ENCODE measurements at places on chromosomes 3 and 15.

GRCh38 chr3:182116386-182116785 is 404.7 kb downstream of the SOX2 start:
- no peak for DNase-seq

- peak; percentile 59 for DNase-seq
Observed at GRCh38 chr15:37764733-37765191, 169.7 kb upstream of the TMCO5A start.

GRCh38 chr3:37545479-37545878 is 316.2 kb upstream of the CTDSPL start:
- DNase-seq, result no peak

DNA sequence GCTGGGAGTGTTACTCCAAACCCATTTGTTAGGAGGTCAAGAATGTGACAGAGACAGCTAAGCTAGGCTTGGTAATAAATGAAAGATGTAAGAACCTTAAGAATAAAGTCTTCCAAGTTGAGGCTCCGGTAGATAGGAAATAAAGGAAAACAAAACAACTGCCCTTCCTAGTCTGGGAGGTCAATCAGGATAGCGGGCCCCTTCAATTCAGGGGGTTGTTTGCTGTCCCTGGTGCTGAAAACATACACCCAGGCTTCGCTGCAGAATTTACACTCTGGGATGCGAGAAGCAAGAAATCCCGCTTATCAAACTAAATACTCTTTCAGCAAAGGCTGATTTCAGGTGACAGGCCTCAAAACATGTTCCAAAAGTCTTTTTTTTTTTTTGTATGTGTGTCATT is 393.4 kb downstream of the NTRK3 start:
- peak; percentile 17 for DNase-seq

DNA sequence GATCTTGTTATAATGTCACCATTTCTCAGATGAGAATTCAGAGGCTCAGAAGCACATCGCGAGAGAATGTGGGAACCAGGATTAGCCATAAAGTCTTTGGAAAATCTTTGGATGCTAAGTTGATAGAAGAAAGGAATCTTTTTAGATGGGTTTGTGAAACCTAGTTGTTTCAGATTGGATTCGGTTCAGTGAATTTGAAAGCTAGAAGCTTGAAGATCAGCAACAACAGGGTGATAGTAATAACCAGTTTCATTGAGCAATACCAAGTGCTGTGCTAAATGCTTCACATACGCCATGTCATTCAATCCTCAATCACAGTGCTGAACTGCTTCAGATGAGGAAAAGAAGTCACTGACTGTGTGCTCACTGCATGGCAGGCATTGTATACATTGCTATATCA is 47.4 kb upstream of the MITF start:
- no peak for DNase-seq

GRCh38 chr3:133880886-133881455 is 14.7 kb downstream of the RAB6B start:
- no peak for DNase-seq

GRCh38 chr3:13951184-13951583 is 71.3 kb upstream of the WNT7A start:
- DNase-seq, result no peak

DNA sequence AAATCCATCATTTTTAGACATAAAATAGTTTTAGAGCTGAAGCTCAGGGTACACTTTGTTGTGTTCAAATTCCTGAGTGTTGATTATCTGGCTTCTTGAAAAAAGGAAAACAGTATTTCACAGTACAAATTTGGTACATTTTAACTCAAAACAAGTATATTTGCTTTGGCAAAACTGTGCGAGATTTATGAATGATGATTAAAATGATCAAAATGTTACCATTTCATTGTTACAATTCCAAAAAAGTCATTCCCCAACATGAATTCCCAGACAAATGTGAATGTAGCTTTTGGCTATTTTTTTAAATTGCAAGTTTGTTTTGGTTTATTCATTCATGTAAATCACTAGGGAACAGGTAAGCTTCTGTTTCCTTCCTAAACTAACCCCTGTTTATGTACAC is 347.4 kb upstream of the DCBLD2 start:
- no peak for DNase-seq

- peak; percentile 62 for DNase-seq
Observed at GRCh38 chr3:23650371-23651140, 155.2 kb upstream of the UBE2E1 start.

DNA sequence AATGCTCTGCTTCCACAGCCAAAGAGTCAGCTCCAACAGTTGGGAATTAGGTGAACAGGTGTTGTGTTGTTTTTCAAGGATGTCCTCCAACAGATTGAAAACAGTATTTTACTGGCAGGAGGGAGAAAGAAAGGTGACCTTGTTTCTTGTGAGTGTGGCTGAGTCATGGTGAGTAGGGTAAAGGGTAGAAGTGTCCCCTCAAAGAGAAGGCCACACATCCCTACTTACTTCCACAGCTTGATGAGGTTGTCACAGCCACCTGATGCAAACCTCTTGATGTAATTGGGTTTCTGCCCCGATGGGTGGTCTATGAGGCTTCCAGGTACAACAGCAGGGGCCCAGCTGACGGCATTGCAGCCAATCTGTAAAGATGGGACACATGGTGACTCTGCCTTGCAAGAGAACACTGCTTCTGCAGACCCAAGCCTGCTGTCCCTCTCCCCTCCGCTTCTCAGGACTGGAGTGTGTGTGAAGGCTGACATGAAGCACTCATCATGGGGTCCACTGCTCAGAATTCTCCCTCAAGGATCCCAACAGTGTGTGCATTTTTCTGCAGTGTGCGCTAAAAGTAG is 12.7 kb upstream of the GHRL start:
- DNase-seq, result no peak

- DNase-seq, result peak; percentile 80
Observed at GRCh38 chr3:186451371-186451770, 89.3 kb upstream of the DGKG start.

DNA sequence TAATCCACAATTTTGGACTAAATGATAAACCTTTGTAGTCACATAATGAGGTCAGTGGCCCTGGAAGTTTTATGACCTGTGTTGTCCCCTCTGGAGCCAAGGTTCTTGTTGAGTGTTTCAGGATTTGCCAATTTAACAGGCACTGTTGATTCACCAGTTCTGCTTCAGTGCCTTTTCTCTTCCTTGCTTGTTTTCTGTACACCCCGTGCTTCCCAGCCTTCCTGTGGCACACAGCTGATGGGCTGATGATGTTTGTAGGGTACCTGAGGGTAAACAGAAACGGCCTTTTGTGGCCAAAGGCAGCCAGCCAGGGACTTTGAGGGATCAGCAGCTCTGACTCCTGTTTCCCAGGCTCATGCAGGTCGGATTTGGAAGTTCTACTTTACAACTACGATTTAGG is 13.3 kb downstream of the GYG1 start:
- no peak for DNase-seq

DNA sequence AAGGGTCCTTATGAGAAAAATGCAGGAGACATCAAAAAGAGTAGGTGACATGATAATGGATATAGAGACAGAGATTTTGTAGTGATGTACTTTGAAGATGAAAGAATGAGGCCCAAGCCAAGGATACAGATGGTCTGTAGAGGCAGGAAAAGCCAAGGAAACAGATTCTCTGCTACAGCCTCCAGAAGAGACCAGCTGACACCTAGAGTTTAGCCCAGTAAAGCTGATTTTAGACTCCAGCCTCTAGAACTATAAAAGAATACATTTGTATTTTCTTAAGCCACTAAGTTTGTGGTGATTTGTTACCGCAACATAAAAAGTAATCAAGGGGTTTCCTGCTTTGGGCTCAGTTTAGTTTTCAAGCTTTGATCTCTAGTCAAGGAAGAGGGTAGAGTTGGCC is 64.8 kb downstream of the STRIT1 start:
- no peak for DNase-seq

GRCh38 chr15:49174902-49175301 is 4.9 kb downstream of the GALK2 start:
- peak; percentile 18 for DNase-seq

DNA sequence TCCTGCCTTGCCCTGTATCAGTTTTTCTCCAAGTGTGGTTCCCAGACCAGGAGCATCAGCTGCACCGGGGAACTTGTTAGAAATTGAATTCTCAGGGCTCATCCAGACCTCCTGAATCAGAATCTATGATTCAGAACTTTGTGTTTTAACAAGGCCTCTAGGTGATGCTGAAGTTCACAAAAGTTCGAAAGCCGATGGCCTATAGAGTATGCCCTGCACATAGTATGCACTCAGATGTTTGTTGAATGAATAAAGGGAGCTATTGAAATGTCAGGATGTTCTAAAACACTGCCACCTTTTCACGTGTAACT is 664 bp upstream of the LARP6 start:
- DNase-seq, result no peak

DNA sequence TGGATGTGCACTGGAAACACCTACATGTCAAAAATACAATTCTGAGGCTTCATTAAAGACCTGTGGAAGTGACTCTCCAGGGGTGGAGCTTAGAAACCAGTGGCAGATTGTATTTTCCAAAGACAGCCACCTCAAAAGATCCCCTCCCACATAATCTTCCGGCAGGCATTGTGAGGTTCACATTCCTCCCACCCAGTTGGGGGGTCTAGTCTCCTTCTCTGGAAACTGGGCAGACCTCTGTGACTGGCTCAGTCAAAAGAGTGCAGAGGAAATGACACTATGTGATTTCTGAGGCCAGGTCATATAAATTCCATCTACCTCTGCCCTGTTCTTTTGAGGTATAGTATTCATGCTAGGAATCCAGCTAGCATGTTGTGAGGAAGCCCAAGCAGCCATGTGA is 1.9 kb upstream of the CFAP92 start:
- DNase-seq, result no peak

GRCh38 chr3:59880717-59881116 is 830.9 kb upstream of the CFAP20DC start:
- DNase-seq, result no peak

- DNase-seq, result peak; percentile 57
Observed at GRCh38 chr3:183895296-183895695, 10.6 kb upstream of the PARL start.

GRCh38 chr3:7315037-7315436 is 454.1 kb downstream of the GRM7 start:
- DNase-seq, result no peak

DNA sequence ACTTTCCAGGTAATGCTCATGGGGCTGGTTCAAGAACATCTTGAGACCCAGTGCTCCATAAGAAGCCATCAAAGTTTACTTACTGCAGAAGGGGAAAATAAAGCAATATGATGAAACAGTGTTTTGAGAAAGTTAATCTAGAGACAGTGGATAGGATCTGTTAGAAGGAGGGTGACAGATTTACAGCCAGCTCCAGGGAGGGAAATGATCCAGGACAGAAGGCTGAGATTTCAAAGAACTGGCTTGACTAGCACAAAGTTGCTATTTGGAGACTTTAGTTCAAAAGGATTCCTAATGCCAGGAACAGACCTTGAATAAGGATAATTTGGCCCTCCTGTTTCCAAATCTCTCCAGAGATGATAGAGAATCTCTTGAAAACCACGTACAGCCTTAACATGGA is 166.5 kb upstream of the NECTIN3 start:
- no peak for DNase-seq

- no peak for DNase-seq
Observed at GRCh38 chr3:194376241-194376560, 6.7 kb upstream of the LRRC15 start.

All from NB4 (cell line).